ENCODE measurements at places on chromosomes 3 and 15.

GRCh38 chr15:85331655-85332285 is 48.6 kb upstream of the AKAP13 start:
- DNase-seq = no peak

DNA sequence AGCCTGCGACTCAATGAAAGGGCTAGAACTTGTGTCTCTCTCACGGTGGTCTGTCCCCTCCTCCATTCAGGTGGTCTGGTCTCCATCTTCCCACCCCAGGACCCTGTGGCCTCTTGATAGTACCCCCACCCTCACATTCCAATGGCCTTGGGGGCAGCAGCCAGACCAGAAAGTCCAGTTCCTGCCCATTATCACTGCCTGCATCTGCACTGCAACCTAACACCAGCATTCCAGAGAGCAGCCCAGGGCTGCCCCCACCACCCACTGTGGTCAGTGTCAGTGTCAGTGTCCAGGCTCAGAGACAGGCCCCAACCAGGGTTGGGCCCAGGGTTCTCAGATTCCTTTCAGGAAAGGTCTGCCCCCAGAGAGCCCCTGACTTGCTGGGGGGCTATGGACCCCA is 12.6 kb downstream of the IGDCC3 start:
- no peak for DNase-seq

DNA sequence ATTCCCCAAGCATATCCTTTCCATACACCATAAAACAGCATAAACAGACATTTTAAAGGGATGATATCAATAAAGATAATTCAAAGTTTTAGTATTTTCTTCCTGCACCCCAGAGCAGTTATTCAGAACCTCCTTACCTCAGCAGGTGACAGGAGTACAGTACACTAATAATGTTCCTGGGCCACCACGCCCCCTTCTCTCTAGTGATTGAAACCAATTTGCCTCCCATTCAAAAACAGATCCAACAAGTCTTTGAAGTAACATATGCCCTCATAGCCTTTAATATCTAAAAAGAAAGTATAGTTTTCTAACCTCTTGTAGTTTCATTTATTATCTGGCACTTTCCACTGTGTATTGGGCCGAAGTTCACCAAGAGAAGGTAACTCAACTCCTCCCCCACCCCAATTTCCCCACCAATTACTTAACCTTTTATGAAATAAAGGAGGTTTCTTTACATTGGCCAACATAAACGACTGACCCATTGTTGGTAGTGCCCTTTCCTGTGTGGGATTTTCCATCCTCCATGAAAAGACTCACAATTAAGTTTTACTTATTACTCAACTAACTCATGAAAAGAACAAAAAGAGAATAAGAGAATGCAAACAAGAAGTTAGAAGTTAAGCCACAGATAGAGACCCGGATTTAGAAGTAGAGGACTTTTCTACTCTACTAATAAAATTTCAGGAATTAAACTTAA is 5.0 kb upstream of the ATP8B4 start:
- DNase-seq = no peak

DNA sequence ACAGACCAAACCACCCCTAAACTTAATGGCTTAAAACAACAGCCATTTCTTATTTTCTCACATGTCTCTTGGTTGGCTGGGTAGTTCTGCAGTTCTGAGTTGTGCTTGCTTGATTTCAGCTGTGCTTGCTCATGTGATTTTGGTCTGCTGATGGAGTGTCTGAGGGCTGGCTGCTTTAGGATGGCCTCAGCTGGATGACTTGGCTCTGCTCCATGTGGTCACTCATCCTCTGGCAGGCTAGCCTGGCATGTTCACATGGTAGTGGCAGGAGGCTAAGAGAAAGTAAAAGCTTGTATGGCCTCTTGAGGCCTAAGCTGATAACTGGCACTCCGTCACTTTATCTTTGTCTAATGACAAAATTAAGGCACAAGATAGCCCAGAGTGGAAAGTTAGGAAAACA is 4.1 kb downstream of the SV2B start:
- DNase-seq = no peak
